ENCODE measurements at places on chromosomes 6 and 20.

DNA sequence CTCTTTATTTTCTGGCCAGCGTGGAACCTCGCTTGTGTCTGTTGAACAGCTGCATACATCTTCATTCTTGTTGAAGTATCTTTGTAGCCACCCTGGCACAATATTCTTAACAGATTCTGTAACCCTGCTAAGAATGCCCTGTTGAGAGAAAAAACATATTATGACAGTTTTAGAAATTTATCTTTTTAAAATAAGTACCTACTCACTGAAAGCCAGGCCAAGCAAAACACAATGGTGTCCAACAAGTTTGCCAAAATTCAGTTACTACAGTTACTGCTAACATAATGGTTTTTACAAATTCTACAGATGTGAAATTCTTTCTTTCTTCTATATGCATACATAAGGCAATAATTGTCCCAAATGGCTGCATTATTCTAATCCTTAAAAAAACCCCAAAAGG is 18.2 kb downstream of the NUP153 start:
- no peak for DNase-seq

DNA sequence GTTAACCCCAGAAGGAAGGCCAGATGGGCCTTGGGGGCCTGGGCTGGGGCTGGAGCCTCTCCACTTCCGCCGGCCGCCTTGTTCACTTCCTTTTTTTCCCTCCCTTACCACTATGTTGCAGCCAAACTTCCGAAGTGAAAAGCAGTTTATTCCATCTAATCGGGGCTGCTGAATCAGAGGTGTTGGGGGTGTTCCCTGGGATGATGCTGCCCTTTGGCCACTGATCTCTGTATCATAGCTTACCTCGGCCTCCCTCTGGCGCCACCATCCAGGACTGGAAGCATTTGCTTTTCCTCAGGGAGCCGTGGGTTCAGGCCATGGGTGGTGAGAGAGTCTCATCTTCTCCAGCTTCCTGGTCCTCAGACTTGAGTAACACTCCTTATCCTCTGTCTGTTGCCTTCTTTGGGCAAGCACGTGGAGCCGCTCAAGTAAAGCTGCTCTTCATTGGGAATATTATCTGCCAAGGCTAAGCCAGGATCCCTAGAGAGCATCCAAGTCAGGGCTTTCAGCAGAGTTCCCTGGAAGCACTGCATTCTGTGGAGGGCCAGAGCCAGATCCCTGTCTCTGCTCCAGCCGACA is 39.6 kb downstream of the SLX4IP start:
- DNase-seq: no peak

- peak; percentile 93 for DNase-seq
These were observed at the start of gene ENPP5 for GRCh38 chr6:46170357-46171289. Gene ENPP5 (minus strand): TSS chr6:46170980. CDS start chr6:46168262, 2,718 bp downstream.

GRCh38 chr20:53677447-53678314 is 84.0 kb upstream of the ZNF217 start:
- peak; percentile 39 for DNase-seq

DNA sequence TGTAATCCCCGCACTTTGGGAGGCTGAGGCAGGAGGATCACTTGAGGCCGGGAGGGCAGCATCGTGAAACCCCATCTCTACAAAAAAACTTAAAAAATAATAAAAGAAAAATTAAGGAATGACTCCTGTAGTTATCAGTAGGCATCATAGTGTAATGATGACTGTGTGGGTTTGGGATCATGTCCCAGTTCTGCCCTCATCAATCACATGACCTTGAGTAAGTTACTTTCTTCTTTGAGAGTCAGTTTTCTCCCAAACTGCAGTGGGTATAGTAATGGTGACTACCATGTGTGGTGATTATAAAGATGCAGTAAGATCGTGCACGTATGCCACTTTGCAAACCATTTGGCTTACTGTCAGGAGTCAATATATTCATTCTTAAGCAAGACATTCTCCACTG is 89.2 kb downstream of the TXNDC5 start:
- no peak for DNase-seq

DNA sequence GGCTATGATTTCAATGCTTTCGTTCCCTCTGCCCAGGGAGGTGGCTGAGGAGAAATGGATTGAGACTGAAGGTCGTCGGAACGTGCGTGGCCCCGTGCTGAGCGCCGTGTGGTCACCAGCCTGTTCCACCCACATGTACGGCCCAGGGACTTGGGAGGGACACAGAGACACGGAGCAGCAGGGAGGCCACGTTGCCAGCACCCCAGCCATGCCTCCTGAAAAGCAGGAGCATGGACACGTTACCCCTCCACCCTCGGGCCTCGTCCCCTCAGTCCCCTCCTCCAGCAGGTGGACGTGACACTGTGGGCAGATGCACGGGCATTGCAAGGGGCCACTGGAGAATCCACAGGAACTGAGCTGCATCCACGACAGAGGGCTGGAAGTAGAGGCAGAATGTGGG is 133.1 kb upstream of the CST7 start:
- no peak for DNase-seq
